Foreskin keratinocyte (primary cell): ENCODE measurements at places on chromosomes 16 and 17. TPM values are rescaled to one million over a fixed set of nuclear protein-coding genes. Genes with fewer than 3 reads are reported as not detected.

The TRIM72 gene
- total RNA-seq, result not detected in 2 replicates

The CA5A gene
- total RNA-seq, result not detected in 2 replicates

DNA sequence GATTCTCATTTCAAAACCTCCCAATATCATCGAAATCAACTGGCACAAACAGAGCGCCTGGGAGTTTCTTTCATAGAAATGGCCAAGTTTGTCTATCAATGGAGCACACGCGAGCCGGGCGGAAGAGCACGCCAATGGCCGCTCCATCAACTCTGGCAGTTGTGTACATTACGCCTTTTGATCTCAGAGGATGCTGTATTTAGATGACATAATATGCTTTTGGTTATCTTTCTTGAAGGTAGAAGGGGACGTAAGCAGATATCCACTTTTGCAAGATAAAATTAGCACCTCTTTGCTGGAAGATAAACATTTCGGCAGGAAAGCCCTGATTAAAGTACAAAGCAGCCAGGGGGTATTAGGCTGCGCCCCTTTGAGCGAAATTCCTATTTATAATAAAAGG, 287.4 kb downstream of the IRF8 start:
- DNase-seq, result no peak

- no peak for DNase-seq
Measured at GRCh38 chr17:58365980-58366595, 14.1 kb upstream of the SUPT4H1 start.

GRCh38 chr16:2985462-2985861, 5.2 kb upstream of the PKMYT1 start:
- no peak for DNase-seq
